ENCODE measurements at places on chromosomes 6 and 20. TPM values are rescaled to one million over a fixed set of nuclear protein-coding genes. Genes with fewer than 3 reads are reported as not detected.

Gene DSN1
- total RNA-seq, result 10.5 TPM

Gene C20orf144
- total RNA-seq, result 0.17 TPM

Gene LY6G6F
- not detected for total RNA-seq

GRCh38 chr6:89008001-89008814 is 44.8 kb upstream of the RNGTT start:
- no peak for DNase-seq

- DNase-seq, result no peak
Observed at GRCh38 chr6:52820198-52820597, 16.6 kb upstream of the GSTA1 start.

Measured in CD4-positive, alpha-beta T cell (primary cell).